Stimulated activated CD4-positive, alpha-beta T cell treated with anti-CD3 and anti-CD28 coated beads, TNF-alpha, amount 100 ng/mL, for 1 hour (primary cell): ENCODE measurements at places on chromosomes 12 and 14.

- no peak for DNase-seq
These were observed 69.9 kb downstream of the SDR9C7 start for GRCh38 chr12:56864318-56864717.

GRCh38 chr12:80593766-80594165, 113.7 kb upstream of the MYF6 start:
- no peak for DNase-seq

DNA sequence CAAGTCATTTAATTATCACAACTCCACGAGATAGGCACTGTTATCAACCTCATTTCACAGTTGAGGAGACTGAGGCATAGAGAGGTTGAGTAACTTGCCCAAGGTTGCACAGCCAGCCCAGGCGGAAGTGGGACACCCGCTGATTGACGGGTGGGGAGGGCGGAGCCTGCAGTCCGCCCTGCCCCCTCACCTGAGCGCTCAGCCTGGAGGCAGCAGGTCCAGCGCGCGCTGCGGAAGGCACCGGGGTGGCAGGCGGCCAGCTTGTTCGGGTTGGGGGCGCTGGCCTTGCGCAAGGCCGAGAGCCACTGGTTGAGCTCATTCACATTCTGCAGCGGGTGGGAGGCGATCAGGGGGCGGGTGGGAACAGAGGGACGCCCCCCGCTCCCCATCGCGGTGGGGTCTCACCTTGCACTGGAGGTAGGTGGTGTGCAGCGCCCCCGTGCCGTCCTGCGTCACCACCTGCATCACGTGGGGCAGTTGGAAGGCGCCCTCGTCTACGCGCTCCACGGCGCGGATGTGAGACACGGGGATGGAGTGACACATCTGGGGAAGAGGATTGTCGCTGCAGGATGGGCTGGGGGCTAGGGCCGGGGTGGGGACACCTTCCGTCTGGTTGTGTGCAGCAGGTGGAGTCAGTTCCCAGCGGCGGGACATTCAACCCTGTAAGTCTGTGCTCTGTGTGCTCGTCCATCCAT, 31.7 kb downstream of the RASAL1 start:
- DNase-seq: peak; percentile 40

GRCh38 chr12:109432842-109433304, 44.2 kb downstream of the KCTD10 start:
- DNase-seq: peak; percentile 35

DNA sequence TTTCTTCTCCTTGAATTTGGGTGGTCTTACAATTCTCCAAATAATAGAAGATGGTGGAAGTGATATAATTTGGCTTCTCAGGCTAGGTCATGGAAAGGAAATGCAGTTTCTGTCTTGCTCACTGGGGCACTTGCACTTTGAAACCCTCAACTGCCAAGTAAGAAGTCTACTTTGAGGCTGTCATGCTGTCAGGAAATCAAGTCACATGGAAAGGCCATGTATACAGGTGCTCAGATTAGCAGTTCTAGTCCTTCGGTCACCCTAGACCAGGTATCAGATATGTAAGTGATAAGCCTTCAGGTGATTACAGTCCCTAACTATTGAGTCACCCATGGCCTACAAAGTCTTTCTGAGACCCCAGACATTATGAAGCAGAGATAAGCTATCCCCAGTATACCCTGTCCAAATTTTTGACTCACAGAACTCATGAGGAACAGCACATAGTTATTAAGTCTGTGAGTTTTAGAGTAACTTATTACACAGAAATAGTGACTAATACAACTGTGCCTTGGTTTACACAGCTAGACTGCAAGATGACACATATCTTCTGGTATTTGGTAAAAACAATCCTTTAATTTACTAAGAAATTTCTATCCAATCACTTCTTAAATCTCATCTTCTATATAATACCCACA, 26.3 kb upstream of the BBS10 start:
- no peak for DNase-seq

- DNase-seq: no peak
These were observed 912.9 kb downstream of the DIO2 start for GRCh38 chr14:79298373-79298772.

DNA sequence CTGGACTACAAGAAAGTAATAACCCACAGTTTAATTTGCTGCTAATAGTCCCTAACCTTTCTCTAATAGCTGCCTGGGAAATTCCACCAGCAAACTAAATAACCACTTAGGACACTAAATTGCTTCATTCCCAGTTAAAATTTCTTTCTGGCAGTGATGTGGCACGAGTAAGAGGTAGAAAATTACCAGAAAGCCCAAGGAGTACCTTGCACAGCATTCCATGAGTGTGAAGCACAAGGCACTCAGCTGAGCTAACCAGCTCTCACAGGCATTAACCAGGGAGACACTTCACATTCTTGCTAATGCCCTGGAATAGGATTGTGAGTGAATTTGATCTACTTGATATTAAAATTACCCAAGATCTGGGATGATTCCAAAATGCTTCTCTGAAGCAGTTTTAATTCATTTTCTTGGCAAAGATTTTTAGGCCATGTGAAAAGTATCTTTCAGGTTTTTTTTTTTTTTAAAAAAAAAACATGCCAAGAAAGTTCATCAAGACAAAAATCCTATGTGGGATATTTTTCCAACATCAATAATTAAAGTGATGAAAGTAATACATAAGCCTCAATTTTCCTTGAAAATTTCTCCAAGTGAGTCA, 29.5 kb downstream of the TSPAN8 start:
- no peak for DNase-seq

DNA sequence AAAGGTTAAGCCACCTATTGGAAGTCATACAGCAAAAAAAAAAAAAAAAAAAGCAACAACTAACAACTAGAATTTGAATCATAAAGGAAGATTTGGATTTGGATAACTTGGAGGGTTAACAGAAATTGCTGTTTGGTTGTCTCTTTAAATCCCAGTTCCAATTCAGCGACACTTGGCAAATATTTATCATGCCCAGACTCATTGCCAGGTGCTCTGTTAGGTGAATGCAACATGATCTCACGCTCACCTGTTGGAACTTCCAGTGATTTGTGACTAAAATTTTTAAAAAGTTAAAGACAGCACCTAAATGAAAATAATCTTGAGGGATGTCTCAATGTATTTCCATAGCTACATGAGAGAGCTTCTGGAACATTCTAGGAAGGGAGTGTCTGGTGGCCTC, 103.7 kb downstream of the TBX3 start:
- DNase-seq: no peak

- no peak for DNase-seq
These were observed 129.0 kb downstream of the ASCL4 start for GRCh38 chr12:107903341-107904061.

DNA sequence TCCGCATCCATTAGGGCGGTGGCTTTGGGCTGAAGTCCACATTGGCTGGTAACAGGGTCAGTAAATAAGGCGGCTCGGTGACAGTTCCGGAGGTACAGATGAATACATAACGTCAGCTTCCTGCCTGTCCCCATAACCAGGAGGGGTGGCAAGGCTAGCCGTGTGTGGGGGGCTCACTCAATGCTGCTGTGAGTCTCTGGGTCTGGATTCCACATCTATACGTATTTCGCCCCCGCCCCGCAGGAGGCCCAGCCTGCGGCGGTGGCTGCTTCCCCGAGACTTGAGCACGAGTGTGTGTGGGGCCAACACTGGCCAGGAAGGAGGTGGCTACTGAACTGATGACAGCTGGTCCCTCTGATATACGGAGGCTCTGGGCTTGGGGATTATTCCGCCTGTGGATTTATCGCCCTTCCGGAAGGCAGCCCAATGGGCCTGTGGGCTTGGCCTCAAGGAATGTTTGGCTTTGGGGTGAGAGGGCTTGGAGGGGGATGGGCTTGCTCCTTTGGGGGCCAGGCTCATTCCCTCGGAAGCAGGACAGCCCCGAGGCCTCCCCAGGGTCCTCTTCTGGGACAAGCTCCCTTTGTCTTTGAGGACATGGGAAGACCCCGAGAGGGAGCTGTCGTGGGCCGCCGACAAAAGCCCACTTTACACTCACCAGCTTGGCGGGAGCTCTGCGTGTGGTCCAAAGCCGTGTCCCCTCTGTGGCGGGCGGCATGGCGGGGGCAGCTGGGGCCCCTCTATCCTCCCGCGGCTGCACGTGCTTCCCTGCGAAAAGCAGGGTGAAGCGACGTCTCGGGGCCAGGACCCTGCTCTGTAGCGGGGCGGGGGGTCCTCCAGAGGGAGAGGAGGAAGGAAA, 82.1 kb downstream of the KIF26A start:
- DNase-seq: no peak

DNA sequence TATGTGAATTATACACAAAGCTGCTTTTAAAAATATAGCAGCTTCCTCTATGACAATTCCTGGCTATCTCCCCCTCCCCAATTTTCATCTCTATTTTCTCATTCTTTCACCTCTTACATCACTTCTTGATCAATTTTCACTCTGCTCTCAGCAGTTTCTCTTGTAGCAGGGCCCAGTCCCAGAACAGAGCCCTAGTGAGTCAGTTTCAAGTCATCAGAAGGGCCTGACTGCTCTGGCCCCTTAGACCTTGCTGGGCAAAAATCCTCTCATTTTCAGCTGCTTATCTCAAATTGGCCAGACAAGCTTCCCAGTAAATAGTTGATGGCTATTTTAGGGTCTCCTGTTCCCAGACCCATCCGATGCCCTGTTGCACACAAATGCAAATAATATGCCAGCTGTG, 101.4 kb downstream of the TTC7B start:
- DNase-seq: no peak
